ENCODE measurements at places on chromosomes 5 and 9.

GRCh38 chr5:138664276-138664943 is 88.8 kb upstream of the CTNNA1 start:
- no peak for DNase-seq

GRCh38 chr9:93814077-93814956 is 140.8 kb downstream of the BARX1 start:
- no peak for DNase-seq

DNA sequence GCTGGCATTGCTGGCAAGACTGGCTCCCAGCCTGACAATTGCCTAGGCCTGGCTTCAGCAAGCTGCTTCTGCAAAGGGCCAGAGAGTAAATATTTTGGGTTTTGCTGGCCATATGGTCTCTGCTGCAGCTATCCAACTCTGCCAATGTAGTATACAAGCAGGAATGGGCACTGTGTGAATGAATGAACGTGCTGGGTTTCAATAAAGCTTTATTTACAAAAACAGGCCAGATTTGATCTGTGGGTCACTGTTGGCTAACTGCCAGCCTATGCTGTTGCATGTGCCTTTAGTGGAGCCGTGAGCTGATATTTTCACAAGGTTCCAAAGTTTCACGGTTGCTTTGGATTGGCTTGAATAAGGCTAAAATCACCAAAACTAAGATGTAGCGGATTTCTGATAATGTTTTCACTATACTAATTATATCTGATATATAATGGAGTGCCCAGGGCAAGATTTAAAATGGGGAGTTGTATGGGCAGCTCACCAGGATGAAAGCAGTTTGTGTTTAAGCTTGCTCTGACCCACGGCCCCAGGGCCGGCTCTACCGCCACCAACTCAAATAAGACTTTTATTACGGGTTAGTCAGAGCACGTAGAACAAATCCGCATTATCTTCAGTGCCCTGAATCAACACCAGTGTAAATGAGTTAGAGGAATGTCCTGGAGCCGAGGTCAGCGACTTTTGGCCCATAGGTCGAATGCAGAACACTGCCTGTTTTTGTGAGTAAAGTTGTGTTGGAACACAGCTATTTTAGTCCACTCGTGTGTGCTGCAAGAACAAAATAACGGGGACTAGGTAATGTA is 98.6 kb upstream of the DAP start:
- DNase-seq = no peak

DNA sequence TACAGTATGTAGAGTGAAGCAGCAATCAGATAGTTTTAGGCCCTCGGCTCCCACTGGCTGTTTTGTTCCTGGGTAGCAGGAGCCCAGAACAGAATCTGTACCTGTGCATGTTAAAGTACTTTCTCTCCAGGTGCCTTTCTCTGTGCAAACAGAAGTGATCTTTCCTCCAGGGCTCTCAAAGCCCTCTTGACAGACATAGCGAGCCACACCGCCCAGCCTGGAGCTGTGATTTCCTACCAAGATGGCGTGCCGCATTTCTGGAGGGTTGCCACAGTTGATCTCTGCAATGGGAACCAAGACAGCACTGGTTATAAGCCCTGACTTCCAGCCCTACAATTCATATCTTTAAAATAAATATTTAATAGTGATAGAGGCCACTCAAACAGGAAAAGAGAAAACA is 50.9 kb downstream of the SUSD1 start:
- DNase-seq = no peak

- DNase-seq = no peak
Measured at GRCh38 chr9:126149661-126150060, 177.0 kb upstream of the MVB12B start.

GRCh38 chr9:31519826-31520225 is 864.6 kb upstream of the ACO1 start:
- no peak for DNase-seq

GRCh38 chr9:83596899-83597504 is 25.9 kb upstream of the IDNK start:
- peak; percentile 27 for DNase-seq

DNA sequence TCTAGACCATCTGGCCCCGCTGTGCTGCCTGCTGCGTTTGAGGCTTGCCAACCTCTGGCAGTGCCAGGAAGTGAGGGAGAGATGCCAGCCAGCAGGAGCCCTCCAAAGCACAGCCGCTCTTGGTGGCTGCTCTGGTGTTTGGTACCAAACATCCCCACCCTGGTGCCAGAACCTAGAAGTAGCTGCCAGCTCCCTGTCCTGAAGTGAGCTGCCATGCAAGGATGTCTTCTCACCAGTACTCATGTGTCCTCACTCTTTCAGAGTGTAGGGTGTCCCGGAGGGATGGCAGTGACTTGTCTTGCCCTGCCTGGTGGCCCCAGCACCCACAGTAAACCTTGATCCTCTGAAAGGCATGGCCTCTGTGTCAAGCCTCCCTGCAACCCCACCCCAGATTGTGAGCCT is 43.4 kb downstream of the AMBP start:
- no peak for DNase-seq

GRCh38 chr9:107188376-107188775 is 94.7 kb upstream of the RAD23B start:
- no peak for DNase-seq

DNA sequence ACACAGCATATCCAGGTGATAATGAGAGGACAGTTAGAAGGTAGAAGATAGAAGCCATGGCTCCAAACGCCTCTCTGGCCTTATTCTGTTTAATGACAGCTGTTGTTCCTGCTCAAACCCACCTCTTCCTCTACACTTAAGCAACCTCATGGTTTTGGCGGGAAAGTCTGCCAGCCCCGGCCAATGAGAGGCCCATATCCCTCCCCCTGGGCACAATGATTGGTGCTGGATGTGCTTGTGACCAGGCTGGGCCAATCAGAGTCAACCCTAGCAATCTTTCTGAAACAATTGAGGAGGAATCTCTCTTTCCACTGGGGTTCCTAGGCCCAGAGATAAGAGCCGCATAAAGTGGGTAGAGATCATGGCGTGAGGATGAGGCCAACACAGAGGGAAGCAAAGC is 4.8 kb upstream of the GFI1B start:
- no peak for DNase-seq

DNA sequence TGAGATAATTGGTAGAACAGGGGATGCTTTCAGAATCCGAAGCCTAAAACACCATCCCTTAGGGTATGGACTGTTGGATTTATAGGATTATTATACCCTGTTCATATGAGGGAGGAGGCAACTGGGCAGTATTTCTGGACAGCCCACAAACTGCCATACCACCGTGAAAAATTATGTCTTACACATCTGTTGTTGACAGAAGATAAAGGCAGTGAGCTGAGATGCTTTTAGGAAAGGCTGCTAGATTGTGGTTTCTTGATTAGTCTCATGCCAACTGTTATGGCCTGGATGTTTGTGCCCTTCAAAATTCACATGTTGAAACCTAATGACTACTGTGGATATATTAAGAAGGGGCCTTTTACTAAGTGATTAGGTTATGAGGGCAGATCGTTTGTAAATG is 83.7 kb upstream of the DHFR start:
- no peak for DNase-seq

DNA sequence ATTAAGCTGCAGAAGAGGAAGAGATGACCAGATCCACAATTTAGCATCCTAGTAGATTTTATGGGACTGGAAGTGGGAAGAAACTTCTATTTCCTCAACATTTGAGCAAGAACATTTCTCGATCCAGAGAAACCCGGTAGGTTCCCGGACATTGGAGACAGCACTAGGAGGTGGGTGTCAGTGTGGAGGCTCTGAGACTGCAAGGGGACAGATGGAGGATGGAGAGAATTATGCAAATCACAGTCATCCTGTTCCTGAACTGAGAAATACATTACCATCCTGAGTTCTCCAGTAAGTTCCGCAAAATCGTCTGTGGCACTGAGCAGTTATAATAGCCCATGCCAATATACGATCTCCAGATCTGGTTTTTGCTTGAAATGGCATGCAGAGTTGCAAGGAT is 25.6 kb downstream of the GLDC start:
- DNase-seq = no peak

- DNase-seq = no peak
Measured at GRCh38 chr5:96516631-96517071, 83.6 kb upstream of the PCSK1 start.

DNA sequence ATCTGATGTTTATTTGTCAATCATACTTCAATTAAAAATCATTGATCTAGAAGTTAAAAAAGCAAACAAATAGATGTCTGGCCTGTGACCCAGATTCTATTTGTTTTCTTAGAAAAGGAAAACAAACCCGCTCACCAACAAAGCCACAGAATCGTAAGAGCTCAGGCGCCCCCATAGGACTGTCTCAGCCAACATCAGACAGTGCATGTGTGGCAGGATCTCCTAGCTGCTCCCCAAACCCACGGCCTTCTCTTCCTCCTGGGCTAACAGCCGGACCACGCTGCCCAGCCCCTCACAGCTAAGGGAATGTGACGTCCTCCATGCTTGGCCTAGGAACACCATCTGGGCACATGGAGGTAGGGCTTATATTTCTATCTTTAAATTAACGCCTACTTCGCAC is 19.4 kb downstream of the OR2Y1 start:
- DNase-seq = no peak

- no peak for DNase-seq
Measured at GRCh38 chr5:100841358-100842076, 61.6 kb downstream of the ST8SIA4 start.

DNA sequence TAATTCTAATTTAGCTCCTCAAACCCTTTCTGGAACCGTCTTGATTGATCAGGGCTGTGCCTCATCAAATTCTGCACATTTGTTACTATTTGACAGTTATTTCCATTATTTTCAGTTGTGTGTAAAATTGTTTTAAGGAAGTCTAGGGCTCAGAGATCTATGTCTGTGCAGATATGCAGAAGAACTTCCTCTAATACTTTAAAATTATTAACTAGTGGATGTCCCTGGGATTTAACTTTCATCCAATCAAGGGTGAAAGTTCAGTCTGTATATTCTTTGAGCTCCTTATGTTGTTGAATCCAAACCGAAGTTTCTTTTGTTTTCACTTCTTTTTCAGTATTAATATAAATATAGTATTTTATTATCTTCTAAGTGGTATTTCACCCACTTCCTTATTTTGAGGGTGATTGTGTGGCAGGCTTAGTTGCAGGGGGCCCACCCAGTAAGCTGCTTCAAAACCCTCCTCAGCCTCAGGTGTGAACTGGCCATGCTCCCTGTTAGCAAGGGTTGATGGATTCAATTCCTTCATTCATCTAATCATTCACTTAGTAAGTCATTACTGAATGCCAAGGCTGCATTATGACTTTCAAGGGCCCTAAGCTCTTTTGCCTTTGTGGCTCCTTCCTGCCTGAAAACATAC is 2.1 kb upstream of the CAMLG start:
- no peak for DNase-seq

GRCh38 chr9:33043671-33044070 is 18.6 kb downstream of the DNAJA1 start:
- DNase-seq = no peak

DNA sequence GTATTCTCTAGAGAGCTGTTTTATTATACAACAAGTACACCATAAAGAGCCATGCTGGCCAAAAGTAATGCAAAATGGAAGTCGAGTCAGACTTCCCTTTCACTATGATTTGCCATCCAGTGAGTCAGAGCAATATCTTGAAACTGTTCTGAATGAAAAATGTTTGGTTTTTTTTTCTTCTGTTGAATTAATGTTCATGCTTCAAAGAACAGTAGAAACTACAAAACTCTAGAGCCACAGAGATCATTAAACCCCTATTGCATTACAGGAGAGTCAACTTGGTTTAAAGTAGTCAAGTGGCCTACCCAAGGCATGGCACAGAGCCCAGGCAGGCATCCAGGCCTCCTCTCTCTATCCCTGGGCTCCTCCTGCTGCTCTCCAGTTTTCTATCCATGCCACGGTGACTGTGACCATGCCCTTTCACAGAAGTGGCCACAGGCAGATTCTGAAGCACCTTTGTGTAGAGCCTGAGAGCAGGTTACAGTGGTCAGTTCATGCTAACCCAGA is 358.9 kb downstream of the DEPDC1B start:
- no peak for DNase-seq

DNA sequence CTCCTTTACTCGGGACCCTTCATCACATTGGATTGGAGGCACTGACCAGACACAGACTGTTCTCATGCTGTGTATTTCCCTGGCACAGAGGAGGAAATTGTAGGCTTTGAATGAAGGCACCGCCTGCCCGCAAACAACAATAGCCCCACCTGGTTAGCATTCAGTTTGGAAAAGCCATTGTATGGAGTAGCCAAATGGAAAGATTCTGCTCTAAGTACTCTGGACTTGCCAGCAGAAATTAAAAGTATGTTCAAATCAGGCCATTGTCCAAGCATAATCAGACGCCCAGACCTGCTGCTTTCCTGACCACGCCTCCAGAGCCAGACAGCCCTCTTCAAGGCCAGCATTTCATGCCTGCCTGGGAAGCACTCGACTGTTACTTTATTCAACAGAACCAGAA is 8.0 kb upstream of the SEMA4D start:
- DNase-seq = no peak

GRCh38 chr9:130635306-130635705 is 29.1 kb upstream of the PRDM12 start:
- DNase-seq = no peak

DNA sequence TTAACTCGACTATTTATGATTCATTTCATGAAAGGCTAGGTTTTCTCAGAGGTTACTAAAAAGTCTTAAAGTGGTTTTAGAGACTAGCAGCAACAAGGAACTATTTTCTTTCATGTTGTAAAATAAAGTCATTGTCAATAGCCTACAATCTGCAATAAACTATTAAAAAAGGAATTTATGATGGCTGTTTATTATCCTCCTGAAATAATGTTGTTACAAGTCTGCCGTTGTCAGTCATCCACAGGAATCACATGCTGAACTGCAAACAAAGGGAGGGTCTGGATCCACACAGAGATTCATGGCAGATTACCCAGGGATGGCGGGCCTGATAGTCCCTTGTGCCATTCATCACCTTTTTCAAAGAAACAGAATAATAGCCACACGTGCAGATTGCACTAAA is 49.2 kb downstream of the TMEM174 start:
- DNase-seq = no peak

GRCh38 chr5:166281433-166281832 is 2010.0 kb upstream of the WWC1 start:
- DNase-seq = no peak

- DNase-seq = no peak
Measured at GRCh38 chr5:149872351-149873040, 72.1 kb downstream of the PDE6A start.

- DNase-seq = no peak
Measured at GRCh38 chr9:68476847-68477246, 63.8 kb downstream of the TMEM252 start.

DNA sequence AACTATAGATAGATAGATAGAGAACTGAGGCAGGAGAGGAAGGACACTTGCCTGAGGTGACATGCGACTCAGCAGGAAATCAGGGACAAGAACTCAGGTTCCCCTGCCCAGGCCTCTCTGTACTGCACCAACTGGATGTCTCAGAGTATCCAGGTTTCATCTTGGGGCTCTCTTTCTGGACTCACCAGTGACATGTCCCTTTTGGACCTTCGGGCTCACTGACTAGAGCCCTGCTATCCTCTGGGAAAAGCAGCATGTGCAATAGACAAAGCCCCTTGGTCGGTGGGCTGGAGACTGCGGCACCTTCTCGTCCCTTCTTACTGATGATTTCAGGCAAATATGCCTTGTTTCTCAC is 104.5 kb downstream of the RGS3 start:
- no peak for DNase-seq
